ENCODE measurements at places on chromosomes 6 and 20.
A peak's percentile ranks its signal among the peaks of the same experiment; 100 is the strongest.

- DNase-seq: no peak
Measured at GRCh38 chr20:52748990-52749389, 223.2 kb upstream of the TSHZ2 start.

- DNase-seq: no peak
Measured at GRCh38 chr6:65091561-65091960, 615.5 kb downstream of the EYS start.

GRCh38 chr20:22305381-22305780, 279.0 kb downstream of the FOXA2 start:
- DNase-seq: no peak

DNA sequence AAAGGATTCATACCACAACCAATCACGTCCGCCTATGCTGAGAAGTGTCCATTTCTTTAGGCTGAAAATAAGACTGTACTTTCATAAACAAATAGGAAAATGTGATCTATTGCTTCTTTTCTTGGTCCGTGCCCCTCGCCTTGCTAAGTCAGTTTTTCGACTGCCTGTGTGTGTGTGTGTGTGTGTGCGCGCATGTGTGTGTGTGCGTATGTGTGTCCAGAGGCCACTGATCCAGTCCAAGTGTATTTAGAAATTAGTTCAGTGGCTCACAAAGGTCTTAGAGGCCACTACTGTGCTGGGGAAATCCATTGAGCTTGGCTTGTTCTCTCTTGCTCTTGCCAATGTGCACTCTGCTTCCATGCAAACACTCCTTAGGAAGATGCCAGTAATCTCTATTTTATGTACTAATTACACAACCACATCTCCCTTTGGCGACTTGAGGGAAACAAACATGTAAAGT, 50.5 kb downstream of the SLC22A23 start:
- no peak for DNase-seq

DNA sequence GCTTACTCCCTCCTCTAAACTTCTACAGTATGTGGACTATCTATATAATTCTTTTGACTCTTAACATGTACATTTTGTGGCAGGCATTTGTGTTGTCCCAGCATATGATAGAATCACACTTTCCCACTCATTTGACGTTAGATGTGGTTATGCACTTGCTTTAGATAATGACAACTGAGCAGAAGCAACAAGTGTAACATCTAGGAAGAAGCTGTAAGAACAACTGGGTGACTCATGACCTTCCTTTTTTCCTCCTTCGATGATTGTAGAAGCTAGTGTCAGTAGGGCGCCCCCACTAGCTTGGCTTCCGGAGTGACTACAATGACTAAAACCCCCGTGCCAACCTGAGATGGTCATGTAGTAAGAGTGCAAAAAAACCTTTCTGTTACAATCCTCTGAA, 74.6 kb upstream of the CEP85L start:
- peak; percentile 43 for DNase-seq

- DNase-seq: no peak
Measured at GRCh38 chr6:1708820-1709219, 99.1 kb downstream of the FOXC1 start.

DNA sequence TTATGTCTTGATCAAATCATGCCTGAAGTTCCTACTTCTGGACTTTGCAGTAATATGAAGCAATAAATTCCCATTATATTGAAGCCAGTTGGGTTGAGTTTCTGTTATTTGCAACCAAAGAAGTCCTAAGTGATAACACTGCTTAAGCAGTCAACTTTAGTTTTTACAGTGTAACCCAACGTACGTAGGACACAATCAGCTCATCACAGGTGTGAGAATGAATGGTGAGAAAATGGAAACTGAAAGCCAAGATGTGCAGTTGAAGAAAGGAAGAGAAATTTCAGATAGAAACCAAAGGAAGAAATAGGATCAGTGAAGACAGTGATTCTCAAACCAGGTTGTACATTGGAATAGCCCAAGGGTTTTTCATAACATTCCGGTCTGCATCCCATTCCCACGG, 211.4 kb upstream of the ZFP64 start:
- DNase-seq: no peak

DNA sequence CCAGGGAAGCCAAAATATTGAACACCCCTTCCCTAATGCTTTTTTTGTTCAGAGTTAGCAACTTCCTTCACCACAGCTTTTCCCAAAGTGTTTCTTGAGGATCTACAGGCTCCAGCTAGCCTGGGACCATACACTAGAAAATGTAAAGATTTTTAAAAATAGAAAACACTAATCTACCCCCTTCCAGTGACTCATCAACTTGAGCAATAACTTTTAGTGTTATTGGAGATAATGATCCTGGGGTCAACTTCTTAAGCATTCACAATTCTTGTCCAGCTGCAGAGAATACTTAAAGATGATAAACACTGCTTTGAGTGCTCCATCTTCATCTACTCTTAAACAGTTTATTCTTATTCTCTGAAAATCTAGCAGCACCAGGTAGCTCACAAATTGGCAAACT, 131.6 kb downstream of the COL9A1 start:
- DNase-seq: no peak

DNA sequence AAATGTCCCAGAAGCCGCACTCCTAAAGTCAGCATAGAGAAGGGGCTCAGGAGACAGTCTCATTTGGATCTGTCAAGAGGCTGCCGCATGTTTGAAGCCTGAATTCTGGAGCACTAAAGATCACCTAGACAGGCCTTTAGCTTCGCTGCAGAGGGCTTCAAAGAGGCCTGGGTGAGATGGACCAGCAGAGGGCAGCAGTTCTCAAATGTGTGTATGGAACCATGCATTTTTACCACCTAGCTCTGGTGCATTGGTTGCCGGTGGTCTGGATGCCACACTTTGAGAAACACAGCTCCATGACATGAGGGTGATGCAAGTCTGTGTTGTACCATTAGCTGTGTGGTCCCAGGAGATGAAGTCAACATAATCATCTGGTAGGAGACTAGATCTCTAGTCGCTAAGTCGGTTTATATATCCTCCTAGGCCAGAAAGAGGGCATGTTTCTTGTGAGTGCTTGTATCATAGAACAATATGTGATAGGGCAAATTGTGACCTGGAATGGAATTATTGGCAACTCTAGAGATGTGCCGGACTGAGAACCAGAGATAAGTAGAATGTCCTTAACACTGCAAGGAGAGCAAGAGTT, 64.8 kb downstream of the KIAA0319 start:
- peak; percentile 55 for DNase-seq

DNA sequence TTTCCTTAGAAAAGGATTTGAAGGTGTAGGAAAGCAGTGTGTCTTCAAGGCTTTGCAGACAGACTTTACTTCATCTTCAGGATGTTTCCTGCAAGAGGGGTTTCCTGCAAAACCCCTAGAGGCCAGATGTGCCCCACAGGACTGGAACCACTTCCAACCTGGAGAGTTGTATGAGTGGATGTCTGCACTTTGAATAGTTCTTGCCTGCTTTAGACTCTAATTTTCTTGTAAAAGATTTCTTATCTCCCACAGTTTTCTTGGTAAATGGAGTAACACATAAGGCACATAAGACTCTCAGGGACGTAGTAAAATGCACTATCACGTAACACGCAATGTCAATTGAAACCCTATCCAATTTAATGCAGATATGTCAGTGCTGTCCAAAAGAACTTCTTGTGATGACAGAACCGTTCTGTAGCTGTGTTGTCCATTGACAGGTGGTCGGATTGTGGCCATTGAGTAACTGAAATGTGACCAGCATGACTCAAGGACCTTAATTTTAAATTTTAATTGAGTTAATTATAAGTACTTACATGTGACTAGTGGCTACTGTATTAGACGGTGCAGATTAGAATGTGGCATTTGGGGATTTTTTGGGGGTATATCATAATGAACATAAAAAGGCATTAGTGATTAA, 118.7 kb downstream of the JARID2 start:
- no peak for DNase-seq

DNA sequence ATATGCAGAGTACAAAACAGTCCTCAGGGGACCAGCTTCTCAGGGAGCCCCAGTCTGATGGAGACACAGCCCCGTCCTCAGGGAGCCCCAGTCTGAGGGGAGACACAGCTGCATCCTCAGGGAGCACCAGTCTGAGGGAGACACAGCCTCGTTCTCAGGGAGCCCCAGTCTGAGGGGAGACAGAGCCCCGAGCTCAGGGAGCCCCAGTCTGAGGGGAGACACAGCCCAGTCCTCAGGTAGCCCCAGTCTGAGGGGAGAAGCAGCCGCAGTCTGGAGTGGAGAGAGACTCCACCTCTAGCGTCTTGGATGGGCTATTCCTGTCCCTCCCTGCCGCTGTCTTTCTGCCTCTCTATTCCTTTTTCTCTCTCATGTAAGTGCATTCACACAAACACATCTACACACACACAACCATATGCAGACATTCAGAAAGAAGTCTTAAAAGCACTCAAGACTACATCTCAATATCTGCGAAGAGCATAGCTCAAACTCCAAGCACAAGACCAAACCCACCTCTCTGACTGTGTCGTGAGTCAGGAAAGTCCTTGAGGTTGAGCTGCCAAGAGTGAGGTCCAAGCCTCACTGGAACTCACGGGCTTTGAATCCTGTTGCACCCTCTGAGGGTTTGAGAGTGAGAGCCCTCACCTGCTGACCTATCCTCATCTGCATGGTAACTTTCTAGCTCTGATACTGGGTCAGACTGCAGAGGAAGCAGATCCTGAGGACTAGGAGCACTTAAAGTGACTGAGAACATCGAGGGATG, 53.1 kb upstream of the SAYSD1 start:
- DNase-seq: no peak

GRCh38 chr6:24356310-24356973, 1.4 kb downstream of the DCDC2 start:
- no peak for DNase-seq
